GM04504 (cell line): ENCODE measurements at places on chromosomes 12 and 14.
A peak's percentile ranks its signal among the peaks of the same experiment; 100 is the strongest.

DNA sequence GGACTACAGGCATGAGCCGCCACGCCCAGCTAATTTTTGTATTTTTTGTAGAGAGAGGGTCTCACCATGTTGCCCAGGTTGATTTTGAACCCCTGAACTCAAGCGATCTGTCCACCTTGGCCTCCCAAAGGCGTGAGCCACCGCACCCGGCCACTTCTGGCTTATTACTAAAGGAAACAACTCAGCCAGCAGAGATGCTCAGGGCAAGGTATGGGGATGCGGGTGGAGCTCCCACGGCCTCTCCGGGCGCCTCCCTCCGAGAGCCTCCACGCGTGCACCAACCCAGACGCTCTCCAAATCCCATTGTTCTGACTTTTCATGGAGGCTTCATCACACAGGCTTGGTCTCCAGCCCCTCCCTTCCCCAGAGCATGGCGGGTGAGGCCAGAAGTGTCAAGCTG, 6.1 kb upstream of the GPR132 start:
- DNase-seq, result no peak

GRCh38 chr12:91935296-91935695, 210.3 kb downstream of the BTG1 start:
- no peak for DNase-seq

DNA sequence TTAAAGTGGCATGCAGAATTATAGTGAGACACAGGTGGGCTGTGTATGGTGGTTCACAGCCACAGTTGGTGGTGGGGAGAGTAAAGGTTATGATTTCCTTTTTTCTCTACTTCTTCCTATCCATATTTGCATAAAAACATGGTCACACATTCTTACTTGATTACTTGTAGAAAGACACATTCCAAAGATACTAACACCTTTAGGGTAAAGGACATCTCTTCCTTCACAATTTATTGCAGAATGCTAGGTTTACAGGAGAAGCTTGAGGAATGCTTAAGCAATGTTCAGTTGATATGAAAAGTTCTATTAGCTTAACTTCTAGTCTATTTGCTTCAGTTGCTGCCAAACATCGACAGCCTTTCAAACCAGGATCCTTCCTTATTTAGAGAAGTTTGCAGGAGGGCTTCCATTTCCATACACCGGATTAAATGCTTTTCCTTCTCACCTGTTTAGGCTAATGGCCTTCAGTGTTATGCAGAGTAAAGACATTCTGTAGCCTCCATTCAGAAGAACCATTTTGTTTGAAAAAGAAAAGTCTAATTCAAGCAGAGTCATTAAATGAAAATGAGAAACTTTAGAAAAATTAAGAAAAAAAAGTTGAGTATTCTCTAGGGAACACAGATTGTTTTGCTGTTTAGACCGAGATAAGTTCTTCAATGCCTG, 2.6 kb upstream of the PHC1 start:
- DNase-seq, result no peak

DNA sequence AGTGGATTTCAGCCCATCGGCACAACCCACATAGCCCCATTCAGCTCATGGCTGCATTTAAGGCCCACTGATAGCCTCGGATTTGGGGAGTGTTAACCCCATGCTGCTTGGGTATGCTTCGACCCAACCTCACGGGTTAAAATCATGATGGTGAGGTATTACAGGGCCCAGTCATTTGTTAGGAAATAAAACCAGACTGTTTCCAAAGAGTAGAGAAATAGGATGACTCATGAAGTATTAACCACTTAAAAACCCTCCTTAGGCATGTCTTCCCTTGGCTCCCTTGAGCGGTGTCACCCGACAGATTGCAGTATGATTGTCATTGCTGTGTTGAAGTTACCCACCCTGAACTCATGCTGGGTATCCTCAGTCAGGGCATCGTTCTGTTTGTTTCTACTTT, 289.1 kb downstream of the CACNA1C start:
- peak; percentile 67 for DNase-seq

GRCh38 chr12:94961256-94961824, 42.2 kb downstream of the NDUFA12 start:
- no peak for DNase-seq

DNA sequence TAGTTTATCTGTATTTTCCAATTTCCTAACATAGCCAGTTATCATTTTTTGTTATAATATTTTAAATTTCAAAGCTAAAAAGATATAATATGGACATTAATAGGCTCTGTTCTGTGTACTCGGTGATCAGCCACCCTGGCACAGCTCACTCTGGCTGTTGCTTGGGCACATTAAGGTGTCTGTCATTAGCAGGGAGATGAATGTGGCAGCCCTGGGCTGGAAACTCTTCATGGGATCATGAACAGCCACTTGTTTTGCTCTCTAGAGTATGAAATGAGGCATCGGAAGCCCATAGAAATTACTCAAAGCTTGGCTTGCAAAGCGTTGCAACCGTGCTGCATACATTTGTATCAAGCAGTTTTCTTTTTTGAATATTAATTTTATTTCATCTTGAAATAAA, 233.2 kb downstream of the DACT1 start:
- no peak for DNase-seq

GRCh38 chr12:94872671-94872970, 130.9 kb downstream of the NDUFA12 start:
- DNase-seq, result no peak

DNA sequence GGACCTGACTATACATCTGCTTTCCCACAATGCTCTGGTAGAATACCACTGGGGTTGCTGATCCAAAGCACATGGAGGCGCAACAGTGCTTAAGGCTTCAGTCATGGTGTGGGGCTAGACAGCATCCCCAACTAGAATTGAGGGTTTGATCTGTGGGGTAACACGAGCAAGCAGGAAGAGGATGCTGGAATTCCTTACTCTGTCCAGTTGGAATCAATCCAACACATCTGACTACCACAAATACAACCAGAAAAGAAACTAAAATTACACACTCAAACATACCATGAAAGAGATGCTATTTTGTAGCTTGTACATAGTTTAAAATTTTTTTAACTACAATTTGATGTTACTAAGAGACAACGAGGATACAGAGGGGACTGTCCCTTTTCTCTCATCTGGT, 40.4 kb upstream of the GTF2A1 start:
- DNase-seq, result no peak

DNA sequence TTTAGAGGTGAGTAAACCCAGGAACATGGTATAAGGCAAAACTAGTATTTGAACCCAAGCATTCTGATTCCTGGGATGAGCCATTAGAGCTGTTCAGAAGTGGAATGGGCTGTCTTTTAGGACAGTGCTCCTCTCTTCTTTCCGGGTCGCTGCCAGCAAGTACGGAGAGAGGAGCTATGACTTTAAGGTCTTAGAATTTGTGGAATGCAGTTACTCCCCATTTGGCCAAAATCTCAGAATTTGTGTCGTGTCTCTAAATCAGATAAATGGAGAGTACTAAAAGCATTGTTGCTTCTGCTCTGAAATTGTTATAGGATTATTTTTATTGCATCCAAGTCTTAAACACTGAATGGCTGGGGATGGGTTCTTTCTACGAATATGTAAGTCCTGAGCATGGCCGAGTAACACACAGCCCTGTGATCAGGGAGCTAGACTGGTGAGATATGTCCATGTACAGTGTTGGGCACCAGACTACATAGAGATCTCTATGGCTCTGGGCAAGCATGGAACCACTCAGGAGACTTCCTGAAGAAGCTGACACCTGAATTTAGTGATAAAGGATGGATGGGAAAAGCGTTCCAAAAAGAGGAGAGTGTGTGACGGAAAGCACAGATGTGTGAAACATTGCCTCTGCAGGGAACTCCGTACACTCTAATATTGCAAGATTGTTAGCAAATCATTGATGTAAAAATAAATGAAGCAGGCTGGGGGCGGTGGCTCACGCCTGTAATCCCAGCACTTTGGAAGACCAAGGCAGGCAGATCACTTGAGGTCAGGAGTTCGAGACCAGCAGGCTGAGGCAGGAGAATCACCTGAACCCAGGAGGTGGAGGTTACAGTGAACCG, 184.7 kb downstream of the SRGAP1 start:
- peak; percentile 69 for DNase-seq

DNA sequence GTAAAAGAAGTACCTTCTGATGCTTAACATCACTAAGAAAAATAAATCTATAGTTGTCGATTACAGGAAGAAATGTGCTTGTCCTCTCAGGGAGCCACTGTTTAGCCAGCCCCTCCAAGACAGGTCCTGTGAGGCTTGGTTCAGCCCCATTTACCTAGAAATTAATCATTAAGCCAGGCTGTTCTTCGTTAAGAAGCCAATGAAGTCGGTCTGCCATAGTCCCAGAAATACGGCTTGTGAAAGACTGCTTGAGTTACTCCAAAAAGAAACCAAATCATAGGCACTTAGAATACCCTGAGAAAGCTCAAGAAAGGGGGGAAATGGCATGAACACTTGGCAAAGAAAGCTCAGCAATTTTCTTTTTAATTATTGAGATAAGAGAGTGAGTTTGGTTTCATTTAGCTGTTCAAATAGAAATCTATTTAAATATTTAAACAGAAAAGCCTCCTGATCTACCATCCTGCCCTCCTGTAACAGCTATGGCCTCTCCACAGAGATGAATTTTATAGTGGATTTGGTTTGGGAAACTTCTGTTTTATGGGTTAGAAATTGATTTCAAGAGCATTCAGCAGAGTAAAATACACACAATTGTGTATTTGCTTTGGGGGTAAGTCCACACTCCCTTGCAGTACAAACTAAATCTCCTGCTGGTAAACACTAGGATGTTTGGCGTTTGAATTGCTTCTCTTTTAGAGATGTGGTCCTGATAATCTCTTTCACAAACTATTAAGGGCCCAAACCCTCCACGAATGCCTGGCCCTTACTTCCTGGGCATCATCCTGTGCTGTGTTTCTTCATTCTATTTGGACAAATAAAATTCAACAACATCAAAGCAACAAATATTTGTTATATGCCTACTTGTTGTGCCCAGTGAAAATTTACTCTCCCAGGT, 234.4 kb downstream of the SEC23A start:
- no peak for DNase-seq

GRCh38 chr12:117450209-117450608, 88.8 kb upstream of the NOS1 start:
- DNase-seq, result no peak

DNA sequence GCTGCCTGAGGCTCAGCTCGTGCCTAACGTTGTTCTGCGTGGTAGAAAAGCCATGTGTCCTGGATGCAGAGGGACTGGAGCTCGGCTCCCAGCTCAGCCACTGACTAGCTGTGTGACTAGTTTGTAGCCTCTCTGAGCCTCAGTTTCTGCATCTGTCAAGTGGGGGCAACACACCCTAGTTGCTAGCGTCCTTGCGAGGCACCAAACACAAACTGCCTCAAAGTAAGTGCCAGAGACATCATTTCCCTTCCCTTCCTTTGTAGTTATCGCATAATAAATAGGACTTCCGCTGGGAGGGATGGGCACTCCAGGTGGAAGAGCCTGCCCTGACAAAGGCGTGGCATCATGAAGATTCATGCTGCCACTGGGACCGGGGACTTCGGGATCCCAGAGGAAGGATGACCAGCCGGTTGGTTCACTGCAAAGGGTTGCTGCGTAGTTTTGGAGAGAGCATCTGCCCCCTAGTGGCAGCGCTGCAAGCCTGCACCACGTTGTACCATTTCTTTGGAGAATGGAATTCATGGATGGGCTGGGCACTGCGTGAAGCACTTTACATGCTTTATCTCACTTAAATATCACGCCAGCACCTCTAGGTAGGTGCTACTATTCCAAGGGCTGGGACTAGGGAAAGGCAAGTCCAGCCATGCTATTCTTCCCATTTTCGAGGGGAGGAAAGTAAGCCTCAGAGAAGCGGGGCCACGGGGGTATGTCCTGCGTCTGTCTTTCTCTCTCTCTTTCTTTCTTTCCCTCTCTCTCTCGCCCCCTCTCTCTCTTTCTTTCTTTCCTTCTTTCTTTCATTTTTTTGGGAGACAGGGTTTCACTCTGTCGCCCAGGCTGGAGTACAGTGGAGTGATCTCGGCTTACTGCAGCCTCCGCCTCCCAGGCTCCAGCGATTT, 4.6 kb downstream of the CCDC197 start:
- DNase-seq, result peak; percentile 41
